ENCODE measurements at places on chromosomes 6 and 20.

- no peak for DNase-seq
Measured at GRCh38 chr6:149935246-149935645, 6.6 kb upstream of the ULBP2 start.

DNA sequence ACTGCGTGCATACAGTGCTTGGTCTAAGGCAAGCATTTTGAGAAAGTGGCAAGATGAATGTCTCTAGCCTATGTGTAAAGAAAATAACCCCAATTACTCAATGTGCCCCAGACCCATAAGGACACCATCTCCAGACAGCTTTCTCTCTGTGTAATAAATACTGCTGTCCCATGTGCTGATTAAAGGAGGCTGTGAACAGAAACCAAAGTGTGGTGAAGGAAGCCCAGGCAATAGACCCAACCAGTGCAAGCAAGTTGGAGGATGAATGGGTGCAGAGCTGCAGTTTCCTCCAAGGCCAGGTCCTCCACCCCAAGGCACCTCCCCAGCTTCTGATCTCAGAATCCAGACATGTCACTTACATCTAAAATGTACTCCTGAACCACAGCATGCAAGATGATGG, 60.6 kb downstream of the TRAM2 start:
- DNase-seq, result no peak

DNA sequence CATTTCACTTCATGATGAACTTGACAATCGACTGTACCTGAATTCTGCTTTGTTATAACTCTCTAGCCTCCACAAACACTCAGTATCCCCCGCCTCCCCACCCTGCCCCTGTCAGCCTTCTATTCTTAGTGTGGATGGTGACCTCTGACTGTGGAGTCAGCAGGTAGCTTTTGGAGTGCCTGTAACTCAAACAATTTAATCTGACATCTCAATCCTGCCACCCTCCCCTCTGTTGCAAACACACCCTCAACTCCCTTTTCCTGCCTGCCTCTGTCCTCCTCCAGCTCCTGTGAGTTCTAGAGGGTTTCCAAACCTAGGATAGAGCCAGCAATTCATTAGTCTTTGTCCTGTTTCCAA, 20.3 kb downstream of the DAAM2 start:
- no peak for DNase-seq

DNA sequence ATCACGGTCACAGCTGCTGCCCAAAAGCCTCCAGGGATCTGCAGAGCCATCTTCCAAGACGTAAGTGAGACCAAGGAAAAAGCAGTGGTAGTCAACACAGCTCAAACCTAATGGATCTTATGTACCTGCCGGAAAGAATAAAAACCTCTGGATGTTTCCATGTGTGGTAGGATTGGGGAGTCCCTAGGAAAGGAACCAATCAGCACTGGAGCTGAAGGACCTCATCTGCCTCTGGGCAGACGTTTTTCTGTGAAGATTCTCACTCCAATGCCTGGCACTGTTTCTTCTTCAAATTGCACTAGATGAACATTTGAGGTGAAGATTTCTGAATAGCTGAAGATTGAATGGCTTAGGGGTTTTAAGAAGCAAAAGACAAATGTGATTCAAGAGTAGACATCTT, at the start of gene HLA-DQB2:
Gene HLA-DQB2 (minus strand): TSS at position 112 of the 400 bp plus-strand sequence. CDS start 62 bp downstream, at position 50.
- DNase-seq, result no peak

- no peak for DNase-seq
Measured at GRCh38 chr6:77124604-77125003, 338.7 kb downstream of the HTR1B start.

DNA sequence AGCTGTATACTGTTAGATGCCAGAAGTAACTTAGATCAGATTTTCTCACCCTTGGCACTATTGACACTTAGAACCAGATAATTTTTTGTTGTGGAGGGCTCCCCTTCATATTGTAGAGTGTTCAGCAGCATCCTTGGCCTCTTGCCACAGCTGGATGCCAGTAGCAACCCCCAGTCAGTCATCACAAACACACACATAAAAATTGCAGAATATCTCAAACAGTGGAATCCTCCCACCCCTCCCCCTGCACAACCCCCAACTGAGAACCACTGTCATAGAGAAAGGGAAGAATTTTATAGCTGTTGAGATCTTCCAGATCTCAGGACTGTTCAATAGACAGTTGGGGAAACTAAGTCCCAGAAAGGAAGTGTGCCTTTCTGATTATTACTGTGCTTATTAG, 81.2 kb upstream of the VSTM2L start:
- peak; percentile 84 for DNase-seq

GRCh38 chr20:59269411-59270025, 30.9 kb upstream of the EDN3 start:
- DNase-seq, result no peak

DNA sequence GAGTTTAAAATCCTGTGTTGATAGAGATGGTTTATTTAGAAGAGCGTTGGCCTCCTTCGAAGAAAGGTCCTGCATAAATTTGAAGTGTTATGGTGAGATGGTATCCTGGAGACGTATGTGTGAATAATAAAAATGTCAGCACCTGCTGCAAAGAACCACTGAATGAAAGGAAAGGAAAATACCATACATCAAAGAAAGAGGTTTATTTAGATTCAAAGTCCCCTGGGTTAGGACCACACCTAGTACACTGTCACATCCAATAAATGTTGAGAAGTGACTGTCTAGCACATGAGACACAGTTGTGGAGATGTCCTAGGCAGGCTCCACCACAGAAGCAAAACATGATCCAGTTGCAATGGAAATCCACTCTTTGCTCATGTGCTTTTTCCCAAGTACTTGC, 214.7 kb downstream of the PAX1 start:
- no peak for DNase-seq

- no peak for DNase-seq
Measured at GRCh38 chr20:63270606-63271325, 1.8 kb upstream of the ARFGAP1 start.

DNA sequence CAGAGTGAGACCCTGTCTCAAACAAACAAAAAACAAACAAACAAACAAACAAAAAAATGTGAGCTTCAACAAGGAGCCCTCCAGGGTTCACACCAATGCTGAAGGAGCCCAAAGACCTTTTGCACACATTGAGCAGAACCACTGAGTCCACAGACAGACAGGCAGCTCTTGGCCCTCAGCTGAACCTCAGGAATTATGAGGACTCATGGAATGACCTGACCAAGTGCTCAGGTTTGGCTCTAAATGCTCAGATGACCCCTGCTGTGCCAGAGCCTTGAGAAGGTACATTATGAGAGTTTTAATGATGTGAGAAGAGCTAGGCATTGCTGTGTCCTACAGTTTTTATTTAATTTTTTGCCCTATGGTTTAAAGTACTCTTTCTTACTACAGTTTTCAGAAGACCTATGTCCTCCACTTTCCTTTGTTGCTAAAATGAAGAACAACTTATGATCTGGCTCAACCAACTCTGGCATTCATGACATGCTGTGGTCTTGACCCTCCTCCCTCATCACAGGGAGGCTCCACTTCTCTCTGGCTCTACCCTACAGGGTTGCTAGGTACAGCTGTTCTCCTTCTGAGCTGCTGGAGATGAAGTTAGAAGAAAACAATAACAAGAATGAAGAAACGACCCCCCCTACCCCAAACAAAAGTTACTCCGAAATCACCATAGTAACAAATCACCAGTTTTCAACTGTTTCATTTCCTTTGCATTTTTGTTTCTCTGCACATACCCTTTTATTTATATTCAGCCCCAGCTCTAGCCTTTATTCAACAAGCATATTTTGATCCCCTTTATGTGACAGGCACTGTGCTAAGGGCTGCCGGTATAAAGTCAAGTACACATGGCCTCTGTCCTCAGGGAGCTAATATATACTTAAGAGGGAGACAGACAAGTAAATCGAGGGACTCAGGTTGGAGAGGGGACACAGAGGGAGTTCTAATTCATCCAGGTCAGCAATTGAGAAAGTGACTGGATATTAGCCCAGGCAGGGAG, 128.7 kb upstream of the TRAF3IP2 start:
- no peak for DNase-seq

- DNase-seq, result peak; percentile 38
Measured at GRCh38 chr6:95274686-95275235, 302.6 kb upstream of the MANEA start.

- DNase-seq, result no peak
Measured at GRCh38 chr20:61321481-61321880, 69.4 kb downstream of the CDH4 start.

GRCh38 chr6:54913211-54913610, 66.6 kb downstream of the FAM83B start:
- no peak for DNase-seq

DNA sequence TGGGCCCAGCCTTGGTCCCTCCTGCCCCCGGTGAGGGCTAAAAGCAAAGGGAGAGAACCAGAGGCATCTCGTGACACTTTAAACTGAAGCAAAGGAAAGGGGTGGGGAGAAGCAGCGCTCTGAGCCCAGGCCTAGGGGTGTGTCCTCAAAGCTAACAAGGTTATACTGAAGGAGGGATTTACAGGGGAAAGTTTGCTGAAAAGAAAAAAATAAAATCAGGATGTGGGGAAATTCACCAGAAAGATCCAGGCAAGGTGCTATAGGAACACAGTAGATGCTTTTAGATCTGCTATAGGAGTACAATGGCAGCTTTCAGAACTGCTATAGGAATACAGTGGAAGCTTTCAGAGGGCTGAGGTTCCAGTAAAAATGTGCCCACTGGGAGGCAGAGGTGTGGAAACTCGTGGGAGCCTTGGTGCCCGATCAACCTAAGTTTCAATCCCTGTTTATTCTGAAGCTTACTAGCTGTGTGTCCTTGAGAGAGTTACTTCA, at the start of gene COL9A1:
Gene COL9A1 (minus strand): TSS at position 51 of the 492 bp plus-strand sequence. CDS start 160 bp downstream, outside the sequence.
- no peak for DNase-seq

- DNase-seq, result no peak
Measured at GRCh38 chr20:62274332-62274950, 28.4 kb upstream of the ADRM1 start.

DNA sequence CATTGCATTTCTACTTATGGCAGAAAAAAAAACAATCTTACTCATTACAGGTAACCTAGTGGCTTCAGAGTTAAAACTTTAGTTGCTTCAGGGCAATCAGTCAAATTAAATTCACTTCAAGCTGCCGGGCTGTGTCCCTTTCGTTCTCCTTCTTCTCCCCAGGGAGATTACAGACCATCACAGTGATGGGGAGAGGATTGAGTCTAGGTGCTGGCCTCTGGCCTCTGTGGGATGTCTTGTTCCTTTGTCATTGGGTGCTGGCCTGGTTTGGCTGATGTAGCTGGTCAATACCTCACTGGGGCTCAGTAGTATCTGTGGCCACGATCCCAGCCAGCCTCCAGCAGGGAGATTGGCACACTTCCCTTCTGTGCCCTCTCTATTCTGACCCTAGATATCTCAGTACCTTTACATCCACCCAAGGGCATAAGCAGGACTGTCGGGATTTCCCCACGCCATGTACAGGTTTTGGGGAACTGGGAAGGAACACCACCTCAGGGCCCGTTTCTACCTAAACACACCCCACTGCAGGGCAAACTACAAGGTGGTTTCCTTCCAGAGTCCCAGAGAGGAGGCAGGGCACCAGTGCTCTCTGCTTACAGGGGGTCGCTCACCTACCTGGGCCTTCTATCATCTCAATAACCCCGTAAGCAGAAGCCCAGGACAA, 15.4 kb downstream of the FYN start:
- no peak for DNase-seq

DNA sequence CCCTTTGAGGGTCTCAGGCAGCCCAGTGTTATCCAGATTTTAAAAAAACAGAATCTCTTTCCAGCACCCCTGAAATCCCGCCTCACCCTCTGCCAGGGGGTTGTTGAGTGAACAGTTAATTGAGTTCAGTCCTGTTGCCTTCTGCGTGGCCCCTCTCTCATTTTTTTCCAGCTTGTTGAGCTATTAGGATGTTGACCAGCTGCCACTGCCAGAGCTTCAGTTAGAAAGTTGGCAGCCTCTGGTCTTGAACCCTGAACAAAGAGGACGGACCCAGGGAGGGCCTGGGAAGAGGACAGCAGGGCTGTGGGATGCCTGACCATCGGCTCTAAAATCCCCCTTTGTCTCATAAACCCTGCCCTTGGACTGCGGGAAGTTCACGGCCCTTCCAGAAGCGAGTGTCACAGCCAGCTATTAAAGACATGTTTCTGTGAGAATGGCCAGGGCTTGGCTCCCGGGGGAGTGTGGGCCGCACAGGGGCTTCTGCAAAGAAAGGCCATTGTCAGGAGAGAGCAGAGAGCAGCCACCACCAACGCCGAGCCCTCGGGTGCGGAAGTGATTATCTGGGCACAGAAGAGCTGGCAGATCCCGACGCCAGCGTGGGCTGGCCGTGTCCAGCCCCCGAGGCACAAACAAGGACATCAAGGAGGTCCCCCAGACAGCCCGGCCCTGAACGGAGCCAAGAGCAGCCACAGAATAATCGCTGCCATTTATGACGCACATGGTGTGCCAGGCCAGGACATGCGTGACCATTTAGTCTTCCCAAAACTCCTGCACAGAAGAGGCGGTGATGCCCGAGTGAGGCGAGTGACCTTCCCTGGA, 189.0 kb downstream of the ANKRD60 start:
- DNase-seq, result no peak

GRCh38 chr6:115441651-115442050, 619.0 kb downstream of the FRK start:
- DNase-seq, result peak; percentile 72

DNA sequence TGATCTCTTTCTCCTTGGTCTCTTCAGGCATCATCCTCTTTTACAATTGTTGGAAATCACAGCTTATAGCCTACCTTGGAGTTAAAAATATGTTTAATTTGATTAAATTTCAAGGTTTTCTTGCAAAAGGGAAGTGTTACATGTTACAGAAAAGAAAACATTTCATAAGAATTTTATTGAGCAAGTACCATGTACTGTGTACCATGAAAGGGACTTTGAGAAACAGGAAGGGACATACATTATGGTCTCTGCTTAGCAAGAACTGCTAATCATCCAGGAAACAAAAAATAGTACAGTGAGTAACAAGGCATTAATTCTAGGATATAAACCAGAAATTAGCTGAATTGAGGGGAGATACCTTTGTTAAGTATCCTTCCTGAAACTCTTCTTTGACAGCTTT, 145.3 kb upstream of the SPACA1 start:
- DNase-seq, result no peak

DNA sequence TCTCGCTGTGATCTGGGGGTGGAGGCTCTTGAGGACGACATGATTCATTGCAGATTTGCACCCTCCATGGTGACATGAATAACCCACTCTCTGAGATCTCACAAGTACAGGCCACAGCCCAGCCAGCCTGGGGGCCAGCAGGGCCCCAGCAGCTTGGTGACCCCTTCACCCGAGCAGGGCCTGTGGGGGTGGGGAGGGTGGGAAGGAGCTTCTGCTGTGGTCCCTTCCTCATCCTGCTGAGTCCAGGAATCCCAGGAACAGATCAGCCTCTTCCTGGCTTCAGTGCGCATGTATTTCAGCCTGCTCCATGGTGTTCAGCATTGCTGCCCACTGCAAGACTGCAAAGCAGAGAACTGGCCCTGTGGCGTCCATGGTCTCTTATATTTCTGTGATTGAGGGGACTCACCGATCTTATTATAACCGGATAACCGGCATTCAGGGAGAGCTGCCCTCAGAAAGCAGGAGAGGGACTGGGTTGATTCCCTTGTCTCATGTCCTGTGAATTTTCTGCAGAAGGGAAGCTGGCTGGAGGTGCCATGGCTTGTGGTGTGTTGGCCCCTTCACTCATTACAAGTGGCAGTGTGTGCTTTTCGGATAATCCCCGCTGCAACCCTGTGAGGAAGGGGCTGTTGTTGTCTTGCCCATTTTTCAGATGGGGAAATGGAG, 118.8 kb upstream of the FRMD1 start:
- DNase-seq, result no peak

Measured in fibroblast of skin of right quadriceps (primary cell).